ENCODE measurements at places on chromosomes 5 and 9.
A peak's percentile ranks its signal among the peaks of the same experiment; 100 is the strongest.

GRCh38 chr5:31854181-31855133 is 215.5 kb downstream of the PDZD2 start:
- no peak for DNase-seq

GRCh38 chr9:38043931-38044623 is 24.9 kb downstream of the SHB start:
- no peak for DNase-seq

GRCh38 chr5:633501-633955 is 21.4 kb downstream of the CEP72 start:
- no peak for DNase-seq

DNA sequence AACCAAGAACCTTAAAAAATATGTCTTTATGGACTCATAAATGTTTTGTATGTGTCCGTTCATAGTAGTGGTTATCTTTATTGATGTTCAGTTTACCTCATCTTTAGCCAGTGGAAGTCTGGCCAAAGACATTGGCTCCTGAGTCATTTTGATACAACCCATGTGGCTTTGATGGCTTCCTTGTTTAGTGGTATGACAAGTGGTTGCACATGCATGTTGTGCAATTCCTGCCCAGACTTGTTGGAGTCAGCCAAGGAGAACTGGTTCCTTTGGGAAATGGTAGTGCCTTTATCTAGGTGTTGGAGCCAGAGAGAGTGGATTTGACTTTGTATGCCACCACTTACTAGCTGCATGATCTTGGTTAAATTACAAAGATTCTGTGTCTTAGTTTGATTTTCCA is 94.3 kb downstream of the RPS23 start:
- no peak for DNase-seq

GRCh38 chr5:74464512-74465209 is 175.9 kb downstream of the ENC1 start:
- DNase-seq: no peak

- DNase-seq: no peak
These were observed 206.7 kb downstream of the ARHGAP26 start for GRCh38 chr5:142976861-142977260.

- no peak for DNase-seq
These were observed 118.0 kb downstream of the VAV2 start for GRCh38 chr9:133874060-133874657.

DNA sequence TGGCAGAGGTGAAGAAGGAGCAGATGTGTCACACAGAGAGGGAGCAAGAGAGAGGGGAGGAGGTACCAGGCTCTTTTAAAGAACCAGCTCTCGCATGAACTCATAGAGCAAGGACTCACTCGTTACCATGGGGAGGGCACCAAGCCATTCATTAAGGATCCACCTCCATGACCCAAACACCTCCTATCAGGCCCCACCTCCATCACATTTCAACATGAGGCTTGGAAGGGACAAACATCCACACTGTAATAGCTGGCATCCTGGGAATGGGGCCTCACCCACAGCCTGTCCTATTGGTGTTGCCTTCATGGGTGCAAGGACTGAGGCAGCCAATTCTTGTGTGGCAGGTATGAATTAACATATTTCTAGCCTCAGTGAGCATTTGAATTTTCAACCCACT is 11.6 kb upstream of the TNFAIP8 start:
- no peak for DNase-seq

DNA sequence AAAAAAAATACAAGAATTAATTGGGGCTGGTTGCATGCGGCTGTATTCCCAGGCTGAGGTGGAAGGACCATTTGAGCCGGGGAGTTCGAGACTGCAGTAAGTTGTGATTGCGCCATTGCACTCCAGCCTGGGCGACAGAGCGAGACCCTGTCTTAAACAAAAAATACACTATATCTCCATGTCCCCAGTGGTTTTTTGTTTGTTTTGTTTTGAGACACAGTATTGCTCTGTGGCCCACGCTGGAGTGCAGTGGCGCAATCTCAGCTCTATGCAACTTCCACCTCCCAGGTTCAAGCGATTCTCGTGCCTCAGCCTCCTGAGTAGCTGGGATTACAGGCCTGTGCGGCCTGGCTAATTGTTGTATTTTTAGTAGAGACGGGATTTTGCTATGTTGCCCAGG is 1.2 kb downstream of the COQ4 start:
- no peak for DNase-seq

DNA sequence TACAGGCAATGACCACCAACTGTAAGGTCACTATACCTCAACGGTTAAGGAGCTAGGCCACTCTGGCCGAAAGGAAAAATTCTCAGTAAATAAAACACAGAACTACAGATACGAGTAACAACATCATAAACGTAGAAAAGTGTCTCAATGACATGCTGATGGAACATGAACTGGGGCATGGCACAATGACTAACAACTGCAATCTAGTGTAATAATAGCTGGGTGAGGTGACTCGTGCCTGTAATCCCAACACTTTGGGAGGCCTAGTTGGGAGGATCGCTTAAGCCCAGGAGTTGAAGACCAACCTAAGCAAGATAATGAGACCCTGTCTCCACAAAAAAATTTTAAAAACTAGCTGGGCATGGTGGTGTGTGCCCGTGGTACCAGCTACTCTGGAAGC is 9.8 kb upstream of the RAPGEF6 start:
- no peak for DNase-seq

- no peak for DNase-seq
These were observed 366.8 kb downstream of the ARRDC3 start for GRCh38 chr5:91016322-91016721.

DNA sequence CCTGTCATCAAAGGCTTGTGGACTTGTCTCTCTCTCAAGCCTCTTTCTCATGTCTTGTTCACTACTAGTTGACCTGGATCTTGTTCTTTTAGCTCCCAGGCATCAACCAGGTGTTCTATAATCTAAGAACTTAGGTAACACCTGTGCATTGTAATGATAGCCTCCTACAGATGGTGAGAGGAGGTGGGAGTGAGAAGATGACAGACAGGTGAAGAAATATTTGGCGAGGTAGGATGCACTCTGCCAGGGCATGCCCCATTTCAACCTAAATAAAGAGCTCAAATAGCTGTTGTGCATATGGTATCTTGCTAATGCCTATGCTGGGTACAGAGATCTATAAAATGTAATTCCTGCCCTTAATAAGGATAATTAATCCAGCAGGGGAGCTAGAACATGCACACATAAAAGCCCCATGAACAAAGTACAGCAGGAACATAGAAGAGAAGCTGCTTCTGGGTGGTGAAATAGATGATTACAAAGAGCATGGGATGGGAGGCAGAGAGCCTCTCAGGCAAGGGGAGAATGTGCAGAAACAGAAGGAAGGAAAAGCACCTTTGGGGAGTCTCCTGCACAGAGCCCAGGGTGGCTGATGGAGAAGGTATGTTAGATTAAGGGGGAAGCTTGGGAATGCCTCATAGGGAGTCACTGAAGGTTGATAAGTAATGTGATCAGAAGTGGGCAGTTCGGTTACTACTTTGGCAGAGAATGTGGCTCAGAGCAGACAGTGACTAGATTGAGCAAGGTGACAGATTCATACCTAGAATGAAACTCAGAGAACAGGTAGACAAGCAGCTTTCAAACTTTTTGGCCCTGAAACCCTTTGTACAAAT is 28.0 kb upstream of the PLIN2 start:
- DNase-seq: no peak

DNA sequence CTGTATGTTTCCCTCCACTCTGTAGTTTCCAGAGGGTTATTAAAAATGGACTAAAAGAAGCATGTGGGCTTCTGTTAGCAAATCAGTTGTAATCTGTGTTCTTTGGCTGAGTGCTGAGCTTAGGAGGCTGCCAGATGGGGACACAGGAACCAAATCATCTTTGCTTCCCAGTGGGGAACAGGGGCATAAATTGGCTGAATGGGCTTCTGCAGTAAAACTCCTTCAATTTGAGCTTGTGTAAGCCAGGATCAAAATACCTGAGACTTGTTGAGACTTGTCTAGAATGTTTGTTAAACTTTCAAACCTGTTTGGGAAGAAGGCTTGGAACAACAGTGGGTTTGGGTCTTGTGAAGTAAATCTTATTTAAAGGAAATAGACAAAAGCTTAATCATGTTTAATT is 32.2 kb upstream of the TNFAIP8 start:
- no peak for DNase-seq

DNA sequence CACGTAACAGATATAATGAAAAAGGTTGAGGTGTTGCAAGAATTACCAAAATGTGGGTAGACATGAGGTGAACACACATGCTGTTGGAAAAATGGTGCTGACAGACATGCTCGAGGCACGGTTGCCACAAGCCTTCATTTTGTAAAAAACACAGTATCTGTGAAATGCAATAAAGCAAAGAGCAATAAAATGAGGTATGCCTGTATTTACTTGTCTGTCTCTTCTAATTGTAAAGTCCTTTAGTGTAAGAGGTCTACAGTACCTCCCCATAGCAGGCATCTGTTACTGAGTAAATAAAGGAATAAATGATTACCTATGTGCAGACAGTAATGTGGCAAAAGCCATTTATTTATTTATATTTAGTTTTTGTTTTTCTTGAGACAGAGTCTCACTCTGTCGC is 3.0 kb upstream of the CAST start:
- DNase-seq: no peak

- DNase-seq: no peak
These were observed 2.0 kb upstream of the TRIM14 start for GRCh38 chr9:98121058-98121457.

- DNase-seq: peak; percentile 53
These were observed 82.5 kb downstream of the PRRT1B start for GRCh38 chr9:131627648-131628458.

GRCh38 chr5:15420201-15420600 is 79.8 kb upstream of the FBXL7 start:
- no peak for DNase-seq

GRCh38 chr5:61307611-61308010 is 24.4 kb upstream of the ZSWIM6 start:
- no peak for DNase-seq

DNA sequence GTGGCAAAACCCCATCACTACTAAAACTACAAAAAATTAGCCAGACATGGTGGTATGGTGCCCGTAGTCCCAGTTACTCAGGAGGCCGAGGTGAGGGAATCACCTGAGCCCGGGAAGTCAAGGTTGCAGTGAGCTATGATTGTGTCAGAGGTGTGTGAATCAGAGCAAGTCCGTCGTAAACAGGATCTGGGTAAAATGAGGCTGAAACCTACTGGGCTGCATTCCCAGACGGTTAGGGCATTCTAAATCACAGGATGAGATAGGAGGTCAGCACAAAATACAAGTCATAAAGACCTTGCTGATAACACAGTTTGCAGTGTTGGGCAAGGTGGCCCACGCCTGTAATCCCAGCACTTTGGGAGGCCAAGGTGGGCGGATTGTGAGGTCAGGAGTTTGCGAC is 1.9 kb upstream of the CLTB start:
- no peak for DNase-seq

GRCh38 chr5:34699155-34700077 is 43.3 kb downstream of the RAI14 start:
- no peak for DNase-seq

DNA sequence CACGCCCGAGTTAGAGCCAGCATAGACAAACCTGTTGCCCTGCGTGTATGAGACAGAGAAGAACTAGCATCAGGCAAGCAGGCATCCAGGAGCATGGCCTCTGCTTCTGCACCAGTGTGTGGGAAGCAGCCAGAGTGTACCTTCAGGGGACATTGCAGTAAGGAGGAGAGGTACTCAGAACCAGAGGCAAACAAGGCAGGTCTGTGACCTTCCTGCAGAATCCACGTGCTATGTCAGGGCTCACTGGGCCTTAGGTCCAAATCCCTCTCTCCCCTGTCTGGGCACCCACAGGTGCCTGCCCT is 63.0 kb downstream of the SECISBP2 start:
- no peak for DNase-seq

DNA sequence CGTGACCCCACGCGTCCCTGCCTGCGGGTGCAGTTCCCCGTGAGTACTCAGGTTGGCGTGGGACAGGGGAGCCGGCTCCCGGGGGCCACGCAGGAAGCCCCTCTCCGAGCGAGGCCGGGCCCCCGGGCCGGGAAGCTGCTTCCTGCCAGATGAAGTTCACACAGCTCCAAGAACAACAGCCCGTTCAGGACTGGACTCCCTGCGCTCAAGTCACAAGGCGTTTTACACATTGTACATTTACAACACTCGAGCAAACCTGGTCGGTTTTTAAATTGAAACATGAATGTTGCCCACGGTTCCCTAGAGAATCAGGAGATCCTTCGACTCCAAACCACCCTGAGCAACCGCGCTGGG is 22.4 kb downstream of the SLC9A3 start:
- DNase-seq: no peak

- DNase-seq: no peak
These were observed 386.1 kb downstream of the NTRK2 start for GRCh38 chr9:85055506-85056202.

GRCh38 chr5:93892481-93892880 is 151.1 kb upstream of the POU5F2 start:
- no peak for DNase-seq

DNA sequence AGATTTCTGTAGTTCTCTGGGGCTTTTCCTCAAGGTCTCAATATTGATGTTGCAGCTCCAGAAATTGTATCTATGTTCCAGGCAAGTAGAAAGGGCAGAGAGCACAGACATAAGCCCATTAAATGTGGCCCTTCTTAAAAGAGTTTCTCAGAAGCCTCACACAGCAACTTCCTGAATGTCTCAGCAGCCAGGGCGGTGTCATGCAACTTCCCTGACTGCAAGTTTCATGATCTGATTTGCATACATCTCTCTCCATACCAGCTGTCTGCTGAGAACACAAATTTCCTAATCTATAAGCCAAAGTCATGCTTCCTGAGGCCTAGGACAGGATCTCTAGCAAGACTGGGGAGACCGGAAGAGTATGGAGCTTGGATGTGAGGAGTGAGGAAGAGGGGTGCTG is 13.0 kb downstream of the RGS7BP start:
- DNase-seq: no peak

- no peak for DNase-seq
These were observed 213.2 kb upstream of the IER5L start for GRCh38 chr9:129391221-129391661.

DNA sequence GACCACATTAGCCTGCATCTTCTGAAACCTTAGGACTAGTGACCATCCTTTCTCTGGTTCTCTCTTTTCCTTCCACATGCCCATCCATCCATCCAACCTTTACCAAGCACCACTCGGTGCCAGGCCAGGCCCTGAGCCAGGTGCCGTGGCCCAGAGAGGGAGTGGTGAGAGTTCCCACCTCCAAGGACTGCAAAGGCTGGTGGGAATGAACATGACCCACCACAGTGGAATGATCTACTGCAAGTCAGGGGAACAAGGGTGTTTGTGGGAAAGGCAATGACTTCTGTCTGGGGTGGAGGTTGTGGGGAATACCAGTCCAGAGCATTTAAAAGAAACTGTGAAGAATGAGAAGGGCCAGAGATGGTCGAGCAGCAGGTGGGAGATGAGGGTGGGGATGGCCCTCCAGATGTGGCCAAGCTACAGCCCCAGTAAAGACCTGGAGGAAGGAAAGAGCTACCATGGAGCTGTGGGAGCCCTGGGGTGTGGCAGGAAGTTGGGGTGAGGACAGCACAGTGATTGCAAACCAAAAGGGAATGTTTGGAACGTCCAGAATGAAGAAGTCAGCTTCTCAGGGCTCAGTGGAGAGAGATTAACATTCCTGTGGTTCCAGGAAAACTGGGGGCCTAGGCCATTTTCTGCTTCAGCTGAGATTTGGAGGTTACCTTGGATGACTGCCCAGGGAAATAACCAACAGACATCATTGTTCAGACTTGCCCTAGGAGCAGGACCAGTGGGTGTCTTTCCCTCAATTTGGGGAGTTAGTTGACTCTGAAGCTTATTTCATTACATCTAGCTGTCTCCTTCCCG is 30.7 kb upstream of the CORO2A start:
- no peak for DNase-seq

Measured in activated CD4-positive, alpha-beta T cell treated with anti-CD3 and anti-CD28 coated beads for 4 hours (primary cell).